ENCODE measurements at places on chromosomes 5 and 9. TPM values are rescaled to one million over a fixed set of nuclear protein-coding genes. Genes with fewer than 3 reads are reported as not detected.

Gene PRXL2C
- 18.7 TPM for total RNA-seq

Gene ABLIM3
- total RNA-seq: 19.4 TPM

Gene SLC6A18
- not detected for total RNA-seq

Gene UBAP2
- 45.8 TPM for total RNA-seq

Gene TXNDC8
- not detected for total RNA-seq

Gene TMEM252
- total RNA-seq: not detected

Gene FOXI1
- not detected for total RNA-seq

Gene SOX30
- not detected for total RNA-seq

Gene LCN15
- total RNA-seq: 0.26 TPM

Gene PCDHB16
- not detected for total RNA-seq
